ENCODE measurements at places on chromosomes 7 and 10. TPM values are rescaled to one million over a fixed set of nuclear protein-coding genes. Genes with fewer than 3 reads are reported as not detected.
A peak's percentile ranks its signal among the peaks of the same experiment; 100 is the strongest.

The ITIH5 gene
- total RNA-seq, result 49.3 TPM

The ZNF425 gene
- total RNA-seq, result 4.6 TPM

The CH25H gene
- total RNA-seq, result 8.2 TPM

The NPY gene
- not detected for total RNA-seq

The MSMB gene
- total RNA-seq, result not detected

The POU6F2 gene
- under 0.01 TPM for total RNA-seq

- H3K27ac ChIP-seq, result no peak overlapping the region
- no peaks in the 10 kb centered on the region for H3K4me1 ChIP-seq
- no peak for DNase-seq
- no peak overlapping the region for H3K4me3 ChIP-seq
- H3K27me3 ChIP-seq, result no peaks in the 10 kb centered on the region
Observed at GRCh38 chr10:122647383-122647968, 52.2 kb downstream of the C10orf120 start.

DNA sequence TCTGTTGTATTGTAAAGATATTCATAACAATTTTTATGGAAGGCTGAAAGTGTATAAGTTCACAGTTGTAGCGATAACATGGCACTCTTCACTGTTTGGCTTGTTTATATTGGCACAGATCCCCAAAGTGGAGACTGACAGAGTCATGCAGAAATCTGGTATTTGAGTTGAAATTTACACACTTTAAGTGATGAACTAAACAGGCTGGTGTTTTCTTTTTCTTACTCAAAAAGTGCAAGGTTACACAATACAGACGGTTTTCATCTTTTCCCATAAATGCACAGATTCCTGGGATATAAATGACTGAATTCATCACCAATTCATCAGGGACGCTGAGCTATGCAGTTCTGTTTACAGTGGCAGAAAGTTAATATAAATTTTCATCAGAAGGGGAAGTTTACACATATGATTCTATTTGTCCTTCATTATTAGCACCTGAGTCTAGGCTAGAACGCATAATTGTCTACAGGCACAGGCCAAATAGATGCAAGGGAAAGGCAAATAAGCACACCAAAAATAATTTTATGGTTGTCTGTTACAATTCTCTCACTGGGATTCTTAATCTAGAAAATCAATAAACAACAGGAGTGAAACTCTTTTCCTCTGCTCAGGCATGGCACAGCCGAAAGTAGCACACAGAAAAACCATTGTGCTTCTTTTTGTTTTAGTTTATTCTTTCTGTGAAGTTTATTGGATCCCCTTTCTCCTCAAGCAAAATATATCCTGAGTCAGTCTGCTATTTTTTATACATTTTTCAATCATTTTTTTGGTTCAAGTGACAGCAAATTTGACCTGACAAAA is 88.0 kb downstream of the FOXP2 start:
- H3K27me3 ChIP-seq, result no peaks in the 10 kb centered on the region
- no peaks in the 10 kb centered on the region for H3K36me3 ChIP-seq
- H3K4me1 ChIP-seq, result no peaks in the 10 kb centered on the region
- H3K4me3 ChIP-seq, result no peak overlapping the region
- H3K27ac ChIP-seq, result no peak overlapping the region

GRCh38 chr10:76315240-76315639 is 883.8 kb downstream of the LRMDA start:
- H3K27me3 ChIP-seq, result no peaks in the 10 kb centered on the region
- no peaks in the 10 kb centered on the region for H3K4me1 ChIP-seq
- no peaks in the 10 kb centered on the region for H3K36me3 ChIP-seq
- H3K4me3 ChIP-seq, result no peak overlapping the region
- H3K27ac ChIP-seq, result no peak overlapping the region
- DNase-seq, result no peak

DNA sequence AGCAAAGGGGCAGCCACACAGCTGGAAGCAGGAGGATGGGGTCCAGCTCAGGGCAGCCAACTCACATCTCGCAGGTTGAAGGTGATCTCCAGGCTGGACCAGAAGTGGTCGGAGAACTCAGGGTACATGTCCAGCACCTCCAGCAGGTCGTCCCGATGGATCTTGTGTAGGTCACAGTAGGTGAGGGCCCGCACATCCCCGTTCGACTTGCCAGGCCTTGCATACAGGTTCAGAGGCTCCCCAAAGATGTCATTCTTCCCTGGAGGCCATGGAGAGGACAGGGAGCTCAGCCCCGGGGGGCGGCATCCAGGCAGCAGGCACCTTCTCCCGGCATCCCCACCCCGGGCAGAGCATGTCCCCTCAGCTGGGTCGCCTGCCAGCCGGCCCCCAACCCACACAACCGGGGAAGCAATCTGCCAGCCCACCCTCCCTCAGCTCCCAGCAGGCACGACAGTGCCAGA is 29.3 kb downstream of the KCNH2 start:
- H3K27ac ChIP-seq, result no peak overlapping the region
- H3K36me3 ChIP-seq, result no peaks in the 10 kb centered on the region
- no peak for DNase-seq
- H3K4me3 ChIP-seq, result no peak overlapping the region
- H3K27me3 ChIP-seq, result no peaks in the 10 kb centered on the region
- H3K4me1 ChIP-seq, result no peaks in the 10 kb centered on the region

DNA sequence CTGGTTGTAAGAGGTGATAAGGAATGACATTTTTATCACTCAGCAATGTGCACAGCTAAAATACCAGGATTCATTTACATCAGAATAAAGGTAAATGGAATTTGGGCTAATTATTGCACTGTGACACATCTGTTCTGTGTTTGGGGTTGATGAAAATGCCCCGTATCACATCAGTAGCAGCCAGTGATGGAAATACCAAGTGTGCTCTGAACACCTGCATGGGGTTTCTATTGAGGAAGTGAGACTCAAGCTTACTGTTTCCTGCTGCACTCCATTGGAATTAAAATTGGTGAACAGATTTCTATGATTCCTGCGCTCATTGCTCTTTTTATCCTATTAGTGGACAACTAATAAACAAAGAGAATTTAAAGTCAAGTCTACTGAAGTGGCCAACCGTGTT is 296.9 kb downstream of the NRG3 start:
- H3K27ac ChIP-seq, result no peak overlapping the region
- H3K27me3 ChIP-seq, result no peaks in the 10 kb centered on the region

- peaks cover 38% of the 10 kb centered on the region for H3K27me3 ChIP-seq
- no peak overlapping the region for H3K4me3 ChIP-seq
- no peaks in the 10 kb centered on the region for H3K36me3 ChIP-seq
Observed at GRCh38 chr7:73626814-73627213, 2.5 kb upstream of the MLXIPL start.

- no peak overlapping the region for H3K4me3 ChIP-seq
- H3K4me1 ChIP-seq, result no peaks in the 10 kb centered on the region
- DNase-seq, result no peak
- no peaks in the 10 kb centered on the region for H3K27me3 ChIP-seq
- H3K36me3 ChIP-seq, result no peaks in the 10 kb centered on the region
Observed at GRCh38 chr7:157488281-157488680, 151.5 kb downstream of the DNAJB6 start.

DNA sequence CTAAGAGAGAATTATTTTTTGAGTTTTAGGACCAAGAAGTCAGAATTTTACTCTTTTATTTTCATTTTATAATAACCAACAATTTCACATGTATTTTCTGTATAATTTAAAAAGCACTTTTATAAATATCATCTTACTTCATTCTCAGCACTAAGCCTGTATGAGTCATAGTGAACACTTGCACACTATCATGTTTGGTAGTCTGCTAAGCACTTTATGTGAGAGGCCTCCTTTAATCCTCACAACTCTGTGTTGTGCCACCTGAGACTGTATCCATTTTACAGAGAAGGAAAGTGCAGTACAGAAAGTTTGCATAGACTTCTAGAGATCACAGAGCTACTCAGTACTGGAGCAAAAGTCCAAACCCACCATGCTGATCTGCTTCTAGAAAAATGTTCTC is 939.6 kb downstream of the NRG3 start:
- H3K27ac ChIP-seq, result no peak overlapping the region
- no peak overlapping the region for H3K4me3 ChIP-seq
- no peaks in the 10 kb centered on the region for H3K4me1 ChIP-seq
- DNase-seq, result peak; percentile 1
- no peaks in the 10 kb centered on the region for H3K36me3 ChIP-seq
- H3K27me3 ChIP-seq, result no peaks in the 10 kb centered on the region

DNA sequence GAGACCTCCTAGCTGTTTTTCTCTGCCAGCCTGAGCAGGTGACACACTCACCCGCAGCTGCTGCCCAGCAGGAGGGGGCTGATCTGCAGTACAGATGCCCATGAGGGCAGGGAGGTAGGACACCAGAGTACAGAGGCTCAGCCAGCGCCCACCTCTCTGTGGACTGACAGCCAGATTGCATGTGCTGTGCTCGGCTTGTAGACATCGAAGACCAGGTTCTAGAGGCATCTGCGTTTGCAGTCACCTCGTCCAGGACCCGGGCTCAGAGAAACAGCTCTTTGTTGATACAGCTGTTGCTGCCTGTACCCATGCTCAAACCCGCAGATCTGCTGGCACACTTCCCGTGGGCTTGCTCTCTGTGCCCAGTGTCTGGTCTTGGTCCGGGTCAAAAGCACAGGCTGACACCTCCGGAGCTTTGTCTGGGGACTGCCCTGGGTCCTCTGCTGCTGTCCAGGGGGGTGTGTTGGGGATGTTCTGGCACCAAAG is 224.7 kb downstream of the GLRX3 start:
- no peak overlapping the region for H3K27ac ChIP-seq
- no peak overlapping the region for H3K4me3 ChIP-seq
- no peak for DNase-seq
- no peaks in the 10 kb centered on the region for H3K27me3 ChIP-seq
